ENCODE measurements at places on chromosomes 12 and 14.

DNA sequence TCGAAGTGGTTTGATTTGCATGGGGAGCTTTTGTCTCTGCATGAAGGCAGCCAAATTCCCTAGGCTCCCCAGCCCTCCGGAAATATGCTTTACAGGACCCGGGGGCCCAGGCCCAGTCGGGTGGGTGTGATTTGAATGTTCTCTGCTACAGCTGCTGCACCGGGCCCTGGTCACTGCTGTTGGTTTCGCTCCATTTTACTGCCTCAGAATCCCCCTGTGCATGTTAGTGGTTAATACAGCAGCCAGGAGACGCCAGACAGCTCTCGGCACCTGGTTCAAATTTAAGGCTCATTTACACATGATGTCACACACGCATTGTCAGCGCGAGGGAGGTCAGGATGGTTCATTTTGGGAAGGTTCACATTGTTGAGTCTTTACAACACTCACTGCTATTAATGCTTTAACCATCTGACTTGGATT lies 99.6 kb downstream of the SLC38A6 start:
- peak; percentile 88 for DNase-seq

- no peak for DNase-seq
Observed at GRCh38 chr14:104756477-104757237, 3.7 kb downstream of the SIVA1 start.

- DNase-seq, result no peak
Observed at GRCh38 chr14:23173031-23173430, 10.4 kb downstream of the SLC7A8 start.

DNA sequence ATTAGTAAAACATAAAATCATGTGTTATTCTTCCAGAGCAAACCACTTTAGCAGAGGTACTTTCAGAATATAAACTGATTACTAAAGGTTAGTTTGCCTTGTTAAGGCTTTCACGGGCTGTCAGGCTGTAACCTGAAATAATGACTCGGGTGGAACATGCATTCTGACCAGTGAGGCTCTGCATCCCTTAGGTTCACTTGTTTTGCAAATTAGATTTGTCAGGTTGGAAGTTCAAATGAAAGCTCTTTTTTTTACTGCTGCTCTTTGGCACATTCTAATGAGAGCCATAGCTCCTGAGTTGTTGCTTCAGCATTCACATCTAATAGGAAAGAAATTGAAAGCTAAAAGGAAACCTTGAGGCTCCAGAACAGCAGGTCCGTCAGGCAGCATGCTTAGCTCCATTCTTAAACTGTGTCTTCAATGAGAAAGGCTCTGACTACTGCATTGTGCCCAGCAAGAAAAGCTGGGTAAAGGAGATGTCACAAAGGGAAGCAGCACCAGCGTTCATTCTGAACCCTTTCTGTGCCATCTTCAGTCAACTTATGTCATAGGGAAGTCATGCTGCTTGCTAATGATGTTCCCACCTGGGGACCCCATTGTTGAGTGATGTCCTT lies 445.5 kb upstream of the FBXO33 start:
- no peak for DNase-seq

DNA sequence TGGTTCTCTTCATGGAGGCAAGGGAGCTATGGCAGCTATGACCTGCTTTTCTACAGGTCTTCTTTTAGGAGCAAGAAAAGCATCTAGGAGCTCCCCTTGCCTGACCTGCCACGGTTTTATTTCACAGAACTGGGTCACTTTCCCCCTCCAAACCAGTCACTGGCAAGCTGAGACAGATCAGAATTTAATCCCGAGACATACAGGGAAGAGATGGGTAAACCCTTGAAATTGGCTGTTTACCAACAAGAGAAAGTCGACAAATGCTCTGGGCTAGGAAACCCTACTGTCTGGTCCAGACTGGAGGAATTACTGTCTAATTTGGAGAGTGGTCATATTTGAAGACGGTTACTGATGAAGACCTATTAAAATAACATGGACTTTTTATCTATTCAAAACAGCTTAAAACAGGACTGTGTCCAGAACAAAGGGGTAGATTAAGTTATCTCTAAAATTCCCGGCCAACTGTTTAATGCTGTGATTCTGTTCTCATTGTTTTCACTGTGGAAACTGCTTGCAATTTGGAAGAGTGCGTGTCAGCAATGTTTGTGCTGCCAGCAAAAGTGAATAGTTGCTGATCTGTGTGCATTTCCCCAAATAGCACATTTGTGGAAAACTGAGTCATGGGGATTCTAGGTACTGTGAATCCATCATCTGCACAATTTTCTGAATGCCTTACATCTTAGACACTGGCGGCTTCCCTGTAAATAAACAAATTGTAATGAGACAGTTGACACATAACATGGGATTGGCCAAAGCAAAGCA lies 73.4 kb upstream of the EEA1 start:
- peak; percentile 77 for DNase-seq

GRCh38 chr12:52774629-52775250 lies 2.4 kb downstream of the KRT76 start:
- DNase-seq, result no peak
